GM06990 (cell line): ENCODE measurements at places on chromosomes 12 and 14.

DNA sequence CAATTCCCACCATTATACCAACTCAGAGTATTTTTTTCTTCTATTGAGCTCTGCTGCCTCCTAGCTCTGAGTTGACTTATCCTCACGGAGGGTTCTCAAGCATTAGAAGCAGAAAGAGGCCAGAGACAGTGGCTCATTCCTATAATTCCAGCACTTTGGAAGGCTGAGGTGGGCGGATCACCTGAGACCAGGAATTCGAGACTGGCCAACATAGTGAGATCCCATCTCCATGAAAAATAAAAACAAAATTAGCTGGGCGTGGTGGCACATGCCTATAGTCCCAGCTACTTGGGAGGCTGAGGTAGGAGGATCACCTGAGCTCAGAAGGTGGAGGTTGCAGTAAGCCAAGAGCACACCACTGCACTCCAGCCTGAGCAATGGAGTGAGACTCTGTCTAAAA, 21.0 kb downstream of the HPD start:
- no peak for DNase-seq

GRCh38 chr12:6534945-6535696, 804 bp downstream of the GAPDH start:
- peak; percentile 83 for DNase-seq

- peak; percentile 15 for DNase-seq
These were observed 262.7 kb downstream of the SYT1 start for GRCh38 chr12:79127271-79127751.

DNA sequence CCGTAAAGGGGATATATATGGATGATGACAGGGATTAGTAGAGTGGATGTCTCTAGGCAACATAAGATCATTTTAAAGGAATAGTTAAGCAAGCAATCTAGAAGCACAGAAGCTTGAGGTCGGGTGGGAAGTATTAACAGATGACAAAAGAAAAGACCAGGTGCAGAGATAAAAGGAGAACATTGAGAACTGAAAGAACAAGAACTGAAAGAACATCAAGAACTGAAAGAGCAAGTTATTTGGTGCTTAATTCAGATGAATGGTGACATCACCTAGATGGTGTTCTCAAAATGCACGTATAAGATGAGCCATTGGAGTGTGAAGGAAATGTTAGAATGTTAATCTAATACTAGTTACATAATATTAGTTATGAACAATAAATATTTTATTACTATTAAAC, 224.0 kb upstream of the PDE3A start:
- DNase-seq = peak; percentile 47
